Panc1 (cell line): ENCODE measurements at places on chromosomes 12 and 14.

DNA sequence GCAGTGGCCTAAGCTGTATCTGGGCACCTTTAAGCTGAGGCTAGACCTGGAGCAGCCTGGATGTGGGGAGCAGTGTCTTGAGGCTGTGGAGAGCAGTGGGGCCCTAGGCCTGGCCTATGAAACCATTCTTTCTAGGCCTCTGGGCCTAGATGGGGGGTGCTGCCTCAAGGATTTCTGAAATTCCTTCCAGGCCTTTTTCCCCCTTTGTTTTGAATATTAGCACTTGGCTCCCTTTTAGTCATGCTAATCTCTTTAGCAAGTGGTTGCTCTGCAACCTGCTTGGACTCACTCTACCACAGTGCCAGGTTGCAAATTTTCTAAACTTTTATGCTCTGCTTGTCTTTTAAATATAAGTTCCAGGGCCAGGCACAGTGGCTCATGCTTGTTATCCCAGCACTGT lies 41.6 kb upstream of the RFX4 start:
- DNase-seq = no peak

GRCh38 chr12:99917711-99918402 lies 66.9 kb downstream of the ANKS1B start:
- DNase-seq = no peak

DNA sequence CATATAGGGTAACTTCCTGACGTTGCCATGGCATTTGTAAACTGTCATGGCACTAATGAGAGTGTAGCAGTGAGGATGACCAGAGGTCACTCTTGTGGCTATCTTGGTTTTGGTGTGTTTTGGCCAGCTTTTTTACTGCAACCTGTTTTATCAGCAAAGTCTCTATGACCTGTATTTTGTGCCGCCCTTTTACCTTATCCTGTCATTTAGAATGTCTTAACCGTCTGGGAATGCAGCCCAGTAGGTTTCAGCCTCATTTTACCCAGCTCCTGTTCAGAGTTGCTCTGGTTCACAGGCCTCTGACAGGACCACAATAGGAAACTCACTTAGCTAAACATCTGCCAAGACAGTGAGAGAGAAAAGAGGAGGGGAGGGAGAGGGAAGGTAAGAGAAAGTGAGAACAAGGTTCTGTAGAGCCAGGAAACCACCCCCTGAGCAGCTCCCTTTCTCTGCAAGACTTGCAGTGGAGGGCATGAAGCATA lies 64.8 kb upstream of the PLEKHG3 start:
- no peak for DNase-seq

DNA sequence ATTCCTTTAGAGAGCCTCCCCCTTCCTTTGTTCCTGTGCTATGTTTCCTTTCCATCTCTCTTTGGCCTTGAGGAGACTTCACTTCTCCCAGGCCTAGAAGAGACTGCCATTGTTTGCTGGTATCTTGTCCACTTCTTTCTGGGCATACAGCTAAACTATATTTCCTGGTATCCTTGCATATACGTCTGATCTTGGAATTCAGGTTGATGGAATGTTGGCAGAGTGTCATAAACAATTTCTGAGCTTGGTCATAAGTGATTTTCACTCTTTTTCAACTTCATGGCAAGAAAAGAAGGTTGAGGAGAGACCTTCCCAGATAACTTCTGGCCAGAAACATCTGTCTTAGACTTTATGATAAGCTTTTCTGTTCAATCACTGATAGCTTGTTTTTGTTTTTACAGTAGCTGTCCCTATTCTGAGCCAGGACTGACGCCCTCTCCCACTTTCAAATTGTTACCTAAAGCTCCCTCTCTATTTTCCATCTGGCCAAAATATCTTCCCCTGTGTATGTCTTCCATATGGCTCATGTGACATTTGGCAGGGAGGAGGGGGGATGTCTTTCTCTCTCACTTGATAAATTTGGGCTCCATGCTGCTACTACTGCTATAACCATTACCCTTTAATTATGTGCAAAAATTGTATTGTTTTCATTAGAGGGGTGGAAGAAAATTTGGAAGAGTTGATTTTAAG lies 457.0 kb downstream of the ADAMTS20 start:
- DNase-seq = no peak

DNA sequence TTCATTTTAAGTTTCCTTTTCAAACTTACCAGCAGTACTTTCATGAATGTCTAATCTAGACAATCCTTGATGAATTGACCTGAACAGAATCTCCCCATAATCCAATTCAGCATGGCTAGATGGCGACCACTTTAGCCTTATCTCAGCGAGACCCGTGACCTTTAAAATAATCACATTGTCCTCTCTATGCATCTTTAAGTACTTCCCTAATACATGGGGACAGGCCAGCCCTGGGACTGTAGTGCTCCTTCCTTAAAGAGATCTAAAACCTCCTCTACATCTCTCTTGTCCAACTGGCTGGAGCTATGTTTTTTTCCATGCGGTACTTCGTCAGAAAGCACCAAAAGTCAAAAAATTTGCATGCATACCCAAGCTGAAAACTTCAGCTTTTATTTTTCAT lies 746.0 kb downstream of the VRK1 start:
- DNase-seq = no peak

GRCh38 chr12:94133964-94134795 lies 14.2 kb upstream of the PLXNC1 start:
- DNase-seq = peak; percentile 20

DNA sequence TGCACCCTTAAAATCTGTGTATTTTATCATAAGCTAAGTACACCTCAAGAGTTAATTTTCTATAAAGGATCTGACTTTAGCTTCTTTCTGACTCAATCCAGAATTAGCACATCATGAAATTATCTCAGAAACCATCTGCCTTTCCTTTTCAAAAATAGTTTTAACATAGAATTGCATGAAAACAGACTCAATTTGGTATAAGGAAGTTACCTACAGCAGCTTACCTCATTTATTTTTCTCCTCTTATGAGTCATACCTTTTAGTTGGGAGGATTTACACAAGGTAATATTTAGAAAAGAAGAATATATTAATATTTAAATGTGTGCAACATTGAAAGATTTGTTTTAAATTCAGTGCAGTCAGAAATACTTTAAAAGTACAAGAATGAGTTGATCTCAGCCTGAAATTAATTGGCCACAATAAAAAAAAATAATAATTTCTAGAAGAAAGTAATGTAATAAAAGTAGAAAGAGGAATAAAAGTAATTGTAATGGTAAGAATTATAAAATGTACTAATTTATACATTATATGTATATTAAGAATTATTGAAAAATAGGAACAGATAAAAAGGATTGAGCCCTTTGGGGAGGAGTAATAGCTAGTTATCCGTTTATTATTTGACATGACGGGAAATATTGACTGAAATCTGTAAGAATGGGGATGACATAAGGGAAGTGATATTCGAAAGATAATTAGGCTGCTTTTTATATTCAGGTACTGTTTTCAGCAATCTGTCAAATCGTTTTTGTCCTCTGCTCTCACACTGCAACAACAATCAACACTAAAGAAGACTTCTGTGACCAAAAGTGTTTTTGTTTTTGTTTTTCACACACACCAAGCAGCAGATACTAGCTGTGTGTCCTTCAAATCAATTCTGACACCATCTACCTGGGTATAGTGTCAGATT lies 20.5 kb downstream of the ADAM21 start:
- DNase-seq = no peak

DNA sequence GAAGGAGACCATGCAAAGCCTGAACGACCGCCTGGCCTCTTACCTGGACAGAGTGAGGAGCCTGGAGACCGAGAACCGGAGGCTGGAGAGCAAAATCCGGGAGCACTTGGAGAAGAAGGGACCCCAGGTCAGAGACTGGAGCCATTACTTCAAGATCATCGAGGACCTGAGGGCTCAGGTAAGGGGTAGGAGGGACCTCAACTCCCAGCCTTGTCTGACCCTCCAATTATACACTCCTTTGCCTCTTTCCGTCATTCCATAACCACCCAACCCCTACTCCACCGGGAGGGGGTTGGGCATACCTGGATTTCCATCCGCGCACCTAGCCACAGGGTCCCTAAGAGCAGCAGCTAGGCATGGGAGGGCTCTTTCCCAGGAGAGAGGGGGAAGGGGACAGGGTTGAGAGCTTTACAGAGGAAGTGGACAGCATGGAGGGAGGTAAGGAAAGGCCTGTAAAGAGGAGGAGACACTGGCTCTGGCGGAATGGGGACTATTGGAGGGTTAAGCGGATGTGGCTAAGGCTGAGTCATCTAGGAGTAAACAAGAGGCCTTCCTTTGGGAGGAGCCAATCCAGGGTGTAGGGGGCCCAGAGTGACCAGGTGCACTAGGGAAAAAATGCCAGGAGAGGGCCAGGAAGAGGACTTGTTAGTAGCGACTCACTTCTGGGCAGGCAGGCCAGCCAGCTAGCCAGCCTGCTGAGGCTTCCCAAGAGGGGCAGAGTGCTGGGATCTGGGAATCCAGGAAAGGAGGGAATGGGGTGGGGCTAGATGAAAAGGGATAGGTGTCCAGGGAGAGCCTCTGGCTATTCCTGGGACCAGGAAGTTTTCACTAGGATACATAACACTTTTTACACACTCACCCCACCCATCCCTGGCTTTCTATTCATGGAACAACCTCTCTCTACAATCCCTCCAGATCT lies 754 bp downstream of the KRT18 start:
- peak; percentile 90 for DNase-seq

DNA sequence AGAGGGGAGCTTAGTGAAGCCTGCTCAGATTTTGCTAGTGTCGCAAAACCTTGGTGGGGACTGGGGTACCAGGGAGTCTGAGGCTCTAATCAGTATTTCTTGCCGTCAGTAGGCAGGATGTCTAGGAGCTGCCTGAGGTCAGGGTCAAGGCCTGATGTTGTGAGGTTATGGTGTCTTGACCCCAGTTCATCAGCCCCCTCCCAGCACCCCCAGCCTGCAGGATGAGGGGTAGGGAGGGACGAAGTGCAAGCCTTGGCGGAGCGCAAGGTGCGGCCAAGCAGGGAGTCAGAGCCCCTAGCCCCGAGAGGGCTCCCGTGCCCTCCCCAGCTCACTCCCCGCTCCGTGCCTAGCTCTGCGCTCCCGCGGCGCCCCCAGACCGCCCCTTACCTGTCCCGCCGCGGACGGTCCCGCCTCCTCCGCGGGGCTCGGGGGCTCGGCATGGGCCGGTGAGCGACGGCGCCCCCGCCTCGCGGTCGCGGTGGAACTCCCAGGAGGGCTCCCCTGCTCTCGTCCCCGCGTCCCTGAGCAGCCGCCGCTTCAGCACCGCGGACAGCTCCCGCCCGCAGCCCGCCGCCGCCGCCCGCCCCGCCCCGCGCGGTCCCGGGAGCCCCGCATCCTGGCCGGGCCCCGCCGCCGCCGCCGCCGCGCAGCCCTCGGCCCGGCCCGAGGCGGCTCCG lies 347 bp downstream of the SYNDIG1L start:
- DNase-seq = no peak

- DNase-seq = no peak
These were observed 51.5 kb downstream of the NINJ2 start for GRCh38 chr12:611721-612120.
